GM12878 (cell line): ENCODE measurements at places on chromosomes 6 and 20. TPM values are rescaled to one million over a fixed set of nuclear protein-coding genes. Genes with fewer than 3 reads are reported as not detected.

The ELOVL4 gene
- 0.05 TPM in 1 of 2 replicates, not detected in the other for polyA plus RNA-seq

The ZNF334 gene
- polyA plus RNA-seq, result 0.91 and 1.4 TPM in 2 replicates

DNA sequence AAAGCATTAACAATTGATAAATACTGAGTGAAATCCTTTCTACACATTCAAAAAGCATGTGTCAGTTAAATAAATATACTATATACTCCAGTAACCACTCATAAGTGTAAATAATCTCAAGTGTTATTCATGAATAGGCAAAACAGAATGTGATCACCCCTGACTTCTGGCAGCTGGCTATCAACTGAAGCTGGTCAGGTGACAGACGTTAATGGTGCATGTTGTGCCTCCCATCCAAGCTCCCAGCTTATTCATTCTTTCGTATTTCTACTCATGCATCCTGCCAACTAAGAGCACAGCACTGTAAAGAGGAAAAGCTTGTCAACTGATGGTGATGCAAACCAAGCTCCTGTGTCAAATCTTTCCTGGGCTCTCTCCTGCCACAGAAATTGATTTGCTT lies 7.7 kb downstream of the PSMB1 start:
- no peaks in the 10 kb centered on the region for H3K4me1 ChIP-seq
- H3K27me3 ChIP-seq, result no peaks in the 10 kb centered on the region
- no peak overlapping the region for H3K27ac ChIP-seq
- H3K4me3 ChIP-seq, result no peak overlapping the region
- DNase-seq, result no peak

- H3K4me1 ChIP-seq, result no peaks in the 10 kb centered on the region
- no peaks in the 10 kb centered on the region for H3K36me3 ChIP-seq
- no peak for DNase-seq
These were observed 42.0 kb upstream of the KIF16B start for GRCh38 chr20:16615199-16615598.

GRCh38 chr6:39387785-39388184 lies 65.3 kb upstream of the KCNK16 start:
- peaks cover 3% of the 10 kb centered on the region; the same call in 1 of the 2 replicates for H3K27me3 ChIP-seq
- H3K4me1 ChIP-seq, result no peaks in the 10 kb centered on the region; the same call in 1 of the 2 replicates
- no peak for DNase-seq
- H3K36me3 ChIP-seq, result no peaks in the 10 kb centered on the region
- H3K4me3 ChIP-seq, result no peak overlapping the region
